ENCODE measurements at places on chromosomes 1 and 21.

- peak within 1 kb of the TSS; percentile 79 for H3K4me3 ChIP-seq
- H3K36me3 ChIP-seq: peaks cover 20% of the 10 kb centered on the region
- peak; percentile 65 for DNase-seq
- H3K27ac ChIP-seq: peak within 1 kb of the TSS; percentile 17
- no peaks in the 10 kb centered on the region for H3K27me3 ChIP-seq
- H3K4me1 ChIP-seq: peaks cover 6% of the 10 kb centered on the region
Measured at GRCh38 chr1:46667782-46668760, at the start of gene ATPAF1. Gene ATPAF1, minus strand, starts transcription at chr1:46668364. Its CDS starts 42 bp downstream, at chr1:46668322.

- peaks cover 66% of the 10 kb centered on the region for H3K27me3 ChIP-seq
- peak overlapping the region; percentile 16 for H3K4me3 ChIP-seq
- no peaks in the 10 kb centered on the region for H3K36me3 ChIP-seq
- no peak overlapping the region for H3K27ac ChIP-seq
Measured at GRCh38 chr1:1132042-1132950, 16.4 kb upstream of the C1orf159 start.

- H3K36me3 ChIP-seq: no peaks in the 10 kb centered on the region
- H3K4me1 ChIP-seq: peaks cover 3% of the 10 kb centered on the region
- H3K27ac ChIP-seq: peak overlapping the region; percentile 73
- H3K27me3 ChIP-seq: no peaks in the 10 kb centered on the region
- no peak overlapping the region for H3K4me3 ChIP-seq
Measured at GRCh38 chr1:197954718-197955418, 37.7 kb downstream of the LHX9 start.

DNA sequence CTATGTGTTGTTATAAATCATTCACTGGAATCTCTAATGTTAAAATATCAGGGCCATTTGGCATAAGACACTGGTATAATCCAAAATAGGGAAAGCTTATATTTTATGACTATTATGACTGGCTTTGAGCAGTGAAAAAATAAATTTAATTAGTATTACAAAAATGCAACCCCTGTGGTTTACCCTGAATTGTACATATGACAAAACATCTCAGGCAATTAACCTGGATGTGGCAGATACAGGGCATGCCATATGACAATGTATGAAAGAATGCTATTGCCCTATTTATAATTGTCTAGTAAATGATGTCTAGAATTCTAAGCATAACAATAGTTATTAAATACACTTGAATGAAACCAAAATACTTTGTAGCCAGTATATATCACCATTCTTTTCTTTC lies 532.5 kb upstream of the ADGRL4 start:
- DNase-seq: no peak
- H3K27me3 ChIP-seq: no peaks in the 10 kb centered on the region
- H3K4me1 ChIP-seq: no peaks in the 10 kb centered on the region
- H3K27ac ChIP-seq: no peak overlapping the region
- H3K4me3 ChIP-seq: no peak overlapping the region

GRCh38 chr21:45517249-45518065 lies 24.8 kb downstream of the SLC19A1 start:
- no peak overlapping the region for H3K4me3 ChIP-seq
- H3K36me3 ChIP-seq: peaks cover 52% of the 10 kb centered on the region
- no peak for DNase-seq
- H3K4me1 ChIP-seq: peaks cover 6% of the 10 kb centered on the region
- no peaks in the 10 kb centered on the region for H3K27me3 ChIP-seq

GRCh38 chr21:41133874-41134522 lies 34.0 kb upstream of the BACE2 start:
- DNase-seq: peak; percentile 3
- no peaks in the 10 kb centered on the region for H3K4me1 ChIP-seq
- no peak overlapping the region for H3K27ac ChIP-seq
- no peaks in the 10 kb centered on the region for H3K36me3 ChIP-seq
